Small intestine (tissue), 16 donors: ENCODE measurements at places on chromosomes 2 and 18.

GRCh38 chr18:42268798-42269197 lies 313.8 kb downstream of the PIK3C3 start:
- no peaks in the 10 kb centered on the region for H3K27me3 ChIP-seq
- DNase-seq = no peak
- H3K36me3 ChIP-seq = no peaks in the 10 kb centered on the region

DNA sequence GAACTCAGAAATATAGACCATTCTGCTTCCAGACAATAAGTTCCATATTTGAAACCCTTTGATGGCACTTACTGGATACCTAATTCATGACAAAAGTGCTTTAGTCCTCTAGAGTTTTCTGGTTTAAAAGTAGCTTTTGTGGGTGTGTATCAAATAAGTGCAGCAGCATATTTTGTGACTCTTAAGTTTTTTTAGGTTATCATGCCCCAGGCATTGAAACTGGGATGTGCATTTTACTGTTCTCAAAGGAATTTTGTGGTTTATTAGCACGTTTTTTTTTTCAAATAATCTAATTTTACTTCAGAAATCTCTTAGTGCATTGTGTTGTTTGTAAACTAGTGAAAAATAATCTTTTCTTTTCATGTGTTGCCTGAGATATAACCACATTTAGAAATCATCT lies 1.5 kb downstream of the XRCC5 start:
- no peaks in the 10 kb centered on the region for H3K27me3 ChIP-seq
- no peak overlapping the region for H3K27ac ChIP-seq
- H3K4me3 ChIP-seq = no peak overlapping the region

DNA sequence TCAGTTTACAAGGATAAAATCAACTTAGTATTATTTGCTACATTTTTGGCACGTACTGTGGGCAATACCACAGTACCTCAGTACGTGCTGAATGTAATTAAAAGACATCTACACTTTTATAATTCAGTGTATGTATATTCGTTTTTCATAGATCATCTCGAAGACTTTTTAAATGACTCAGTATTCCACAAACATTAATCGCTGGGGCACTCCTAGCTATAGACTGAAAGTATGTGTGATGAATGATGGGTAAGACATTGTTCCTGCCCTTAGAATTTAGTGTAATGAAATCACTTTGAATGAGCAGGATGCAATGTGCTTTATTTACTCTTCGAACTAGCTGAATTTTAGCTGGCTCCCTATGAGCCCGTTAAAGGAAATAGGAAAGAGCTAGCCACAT lies 245.6 kb upstream of the RASGRP3 start:
- no peak overlapping the region for H3K27ac ChIP-seq
- no peaks in the 10 kb centered on the region for H3K36me3 ChIP-seq
- H3K4me3 ChIP-seq = no peak overlapping the region
- no peaks in the 10 kb centered on the region for H3K27me3 ChIP-seq
- no peaks in the 10 kb centered on the region for H3K4me1 ChIP-seq
- no peak for DNase-seq

GRCh38 chr2:57899898-57900297 lies 146.7 kb upstream of the VRK2 start:
- DNase-seq = no peak
- no peaks in the 10 kb centered on the region for H3K36me3 ChIP-seq
- no peaks in the 10 kb centered on the region for H3K4me1 ChIP-seq
- H3K4me3 ChIP-seq = no peak overlapping the region

- no peak for DNase-seq
- H3K4me3 ChIP-seq = no peak overlapping the region
- no peaks in the 10 kb centered on the region for H3K27me3 ChIP-seq
- no peaks in the 10 kb centered on the region for H3K4me1 ChIP-seq
- H3K36me3 ChIP-seq = no peaks in the 10 kb centered on the region
- no peak overlapping the region for H3K27ac ChIP-seq
These were observed 382.0 kb downstream of the SOX11 start for GRCh38 chr2:6074089-6074643.

DNA sequence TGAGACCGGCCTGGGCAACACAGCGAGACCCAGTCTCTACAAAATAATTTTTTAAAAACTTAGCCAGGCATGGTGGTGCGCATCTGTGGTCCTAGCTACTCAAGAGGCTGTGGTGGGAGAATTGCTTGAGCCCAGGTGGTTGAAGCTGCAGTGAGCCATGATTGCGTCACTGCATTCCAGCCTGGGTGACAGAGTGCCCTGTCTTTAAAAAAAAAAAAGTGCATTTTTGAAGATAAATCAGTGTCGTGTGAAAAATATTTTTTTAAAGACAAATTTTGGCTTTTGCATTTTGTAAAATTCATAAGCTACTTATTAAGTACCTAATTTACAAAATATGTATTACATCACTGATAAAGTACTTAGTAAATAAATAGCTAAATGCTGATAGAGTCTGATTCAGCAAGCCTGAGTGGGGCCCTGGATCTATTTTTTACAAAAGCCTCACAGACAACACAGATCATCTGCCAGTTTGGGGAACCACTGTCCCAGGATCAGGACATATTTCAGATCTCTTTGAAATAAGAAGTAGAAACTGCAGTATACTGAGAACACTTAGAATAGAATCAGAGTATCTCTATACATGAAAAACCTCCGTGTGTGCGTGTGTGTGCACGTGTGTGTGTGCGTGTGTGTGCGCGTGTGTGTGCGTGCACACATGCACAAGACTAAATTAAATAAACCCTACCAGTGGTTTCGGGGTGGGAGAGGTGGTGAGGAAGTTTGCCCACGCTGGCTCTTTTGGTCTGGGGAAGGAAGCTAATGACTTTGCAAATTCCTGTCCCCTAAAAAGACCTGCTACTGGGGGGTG lies 61.6 kb downstream of the AAK1 start:
- DNase-seq = no peak
- peaks cover 25% of the 10 kb centered on the region for H3K4me1 ChIP-seq
- H3K36me3 ChIP-seq = no peaks in the 10 kb centered on the region
- no peaks in the 10 kb centered on the region for H3K27me3 ChIP-seq

DNA sequence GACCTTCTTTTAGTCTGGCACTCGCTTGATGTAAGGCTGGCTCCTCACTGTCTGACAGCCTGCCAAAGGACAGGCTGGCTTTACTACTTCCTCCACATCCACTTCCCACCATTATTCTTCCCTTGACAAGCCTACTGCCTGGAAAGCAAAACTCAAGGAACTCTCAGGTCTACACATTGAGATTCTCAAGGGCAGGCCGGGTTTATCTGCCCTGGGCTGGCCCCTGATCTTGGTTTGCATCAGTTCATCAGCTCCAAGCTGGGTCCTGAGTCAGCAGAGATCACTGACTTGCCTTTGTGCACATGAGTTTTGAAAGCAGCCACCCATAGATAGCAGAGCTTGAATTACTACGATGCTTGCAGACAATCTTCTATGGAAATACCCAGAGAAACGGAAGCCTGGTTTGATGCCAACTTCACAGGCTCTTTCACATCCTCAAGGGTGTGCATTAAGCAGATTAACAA lies 53.9 kb downstream of the KCTD18 start:
- no peaks in the 10 kb centered on the region for H3K4me1 ChIP-seq
- H3K27ac ChIP-seq = no peak overlapping the region

GRCh38 chr2:9273486-9274130 lies 67.0 kb downstream of the ASAP2 start:
- peaks cover 4% of the 10 kb centered on the region for H3K4me1 ChIP-seq
- H3K27ac ChIP-seq = no peak overlapping the region
- no peak for DNase-seq

DNA sequence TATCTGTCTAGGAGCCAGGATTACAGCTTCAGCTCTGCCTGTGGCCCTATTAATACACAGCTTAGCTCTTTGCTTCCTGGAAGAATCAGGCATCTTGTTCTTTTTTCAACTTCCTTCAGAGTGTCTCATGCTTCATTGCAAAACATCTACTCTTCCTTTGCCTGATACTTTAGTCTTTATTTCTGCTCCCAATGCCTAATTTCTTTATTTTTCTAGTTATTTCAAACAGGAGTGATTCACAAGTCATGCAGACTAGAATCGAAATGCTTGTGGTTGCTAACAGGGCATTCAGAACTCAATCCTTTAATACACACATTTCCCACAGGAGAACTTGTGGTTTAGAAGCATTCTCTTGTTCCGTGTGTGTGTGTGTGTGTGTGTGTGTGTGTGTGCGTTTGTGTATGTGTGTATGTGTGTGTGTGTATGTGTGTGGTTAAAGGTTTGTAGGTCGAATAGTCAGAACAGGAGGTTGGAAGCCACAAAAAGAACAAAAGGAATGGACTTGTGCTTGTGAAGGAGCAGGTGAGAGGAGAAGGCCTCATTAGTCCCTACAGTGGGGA lies 28.3 kb upstream of the INSIG2 start:
- H3K27ac ChIP-seq = no peak overlapping the region
- no peaks in the 10 kb centered on the region for H3K27me3 ChIP-seq
- H3K4me1 ChIP-seq = no peaks in the 10 kb centered on the region
- no peaks in the 10 kb centered on the region for H3K36me3 ChIP-seq
- no peak overlapping the region for H3K4me3 ChIP-seq

DNA sequence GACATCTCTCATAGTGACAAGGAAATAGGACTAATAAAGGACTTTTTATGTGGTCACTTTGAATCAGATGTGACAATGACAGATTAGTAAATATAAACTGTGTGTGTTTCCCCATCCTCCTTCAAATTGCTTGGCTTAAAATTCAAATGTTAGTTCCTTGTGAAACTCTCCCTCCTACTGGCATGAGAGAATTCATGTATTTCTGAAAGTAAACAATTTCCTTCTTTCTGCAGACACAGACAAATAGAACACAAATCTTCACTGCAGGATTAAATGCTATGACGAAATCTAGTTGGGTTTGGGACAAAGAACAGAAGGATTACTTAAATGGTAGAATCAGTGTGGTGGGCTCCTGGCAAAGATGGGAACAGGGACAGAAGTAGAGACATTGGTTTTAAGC lies 328.7 kb upstream of the FAM98A start:
- H3K36me3 ChIP-seq = no peaks in the 10 kb centered on the region
- H3K27ac ChIP-seq = no peak overlapping the region
- H3K4me3 ChIP-seq = no peak overlapping the region
- H3K4me1 ChIP-seq = no peaks in the 10 kb centered on the region
- no peaks in the 10 kb centered on the region for H3K27me3 ChIP-seq

DNA sequence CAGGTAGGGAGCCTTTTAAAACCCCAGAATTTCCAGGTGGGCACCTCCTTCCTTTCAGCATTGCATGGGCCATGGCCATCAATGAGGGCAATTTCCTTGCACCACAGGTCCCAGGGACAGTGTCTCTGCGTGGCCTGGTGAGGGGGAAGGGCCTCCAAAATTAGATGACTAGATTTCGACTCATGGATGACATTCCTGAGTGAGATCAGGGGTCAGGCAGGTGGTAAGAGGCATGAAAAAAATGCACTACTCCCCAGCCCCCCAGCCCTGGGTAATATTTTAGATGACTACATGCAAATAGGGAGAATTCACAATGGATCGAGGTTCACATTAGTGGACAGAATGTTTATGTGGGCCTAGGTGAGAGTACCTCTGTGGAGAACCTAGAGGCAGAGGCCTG lies 19.0 kb upstream of the IGFBP5 start:
- DNase-seq = no peak
- H3K4me1 ChIP-seq = no peaks in the 10 kb centered on the region
- no peak overlapping the region for H3K4me3 ChIP-seq
- no peaks in the 10 kb centered on the region for H3K36me3 ChIP-seq
- no peaks in the 10 kb centered on the region for H3K27me3 ChIP-seq

DNA sequence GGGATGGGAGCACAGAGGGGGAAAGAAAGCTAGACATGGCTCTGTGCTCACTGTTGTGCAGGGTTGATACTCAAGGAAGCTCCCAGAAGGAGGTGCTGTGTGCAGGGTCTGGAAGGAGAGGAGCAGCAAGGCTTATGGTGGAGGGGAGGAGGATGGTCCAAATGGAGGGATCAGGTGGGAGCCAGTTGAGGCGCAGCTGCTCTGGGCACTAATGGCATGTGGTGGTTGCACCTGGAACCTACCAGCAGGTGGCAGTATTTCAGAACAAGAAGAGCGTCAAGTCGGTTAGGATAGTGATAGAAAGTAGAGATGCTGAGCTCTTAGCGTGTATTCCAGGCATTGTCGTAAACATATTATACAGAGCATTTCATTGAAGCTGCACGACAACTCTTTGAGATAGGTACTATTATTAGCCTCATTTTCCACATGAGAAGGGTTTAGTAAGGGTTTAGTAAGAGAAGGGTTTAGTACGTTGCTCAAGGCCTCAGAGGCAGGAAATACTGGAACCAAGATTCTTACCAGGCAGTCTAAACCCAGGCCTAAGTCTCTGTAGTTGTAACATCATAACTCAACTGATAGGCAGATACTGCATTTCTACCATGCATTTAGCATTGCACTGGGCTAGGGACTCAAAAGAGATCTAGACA lies 223.7 kb downstream of the CYP26B1 start:
- H3K27ac ChIP-seq = no peak overlapping the region
- no peak overlapping the region for H3K4me3 ChIP-seq
- no peaks in the 10 kb centered on the region for H3K36me3 ChIP-seq
- no peaks in the 10 kb centered on the region for H3K4me1 ChIP-seq

GRCh38 chr2:191653667-191654391 lies 24.1 kb upstream of the NABP1 start:
- no peaks in the 10 kb centered on the region for H3K36me3 ChIP-seq
- peaks cover 4% of the 10 kb centered on the region for H3K4me1 ChIP-seq
- H3K4me3 ChIP-seq = no peak overlapping the region

DNA sequence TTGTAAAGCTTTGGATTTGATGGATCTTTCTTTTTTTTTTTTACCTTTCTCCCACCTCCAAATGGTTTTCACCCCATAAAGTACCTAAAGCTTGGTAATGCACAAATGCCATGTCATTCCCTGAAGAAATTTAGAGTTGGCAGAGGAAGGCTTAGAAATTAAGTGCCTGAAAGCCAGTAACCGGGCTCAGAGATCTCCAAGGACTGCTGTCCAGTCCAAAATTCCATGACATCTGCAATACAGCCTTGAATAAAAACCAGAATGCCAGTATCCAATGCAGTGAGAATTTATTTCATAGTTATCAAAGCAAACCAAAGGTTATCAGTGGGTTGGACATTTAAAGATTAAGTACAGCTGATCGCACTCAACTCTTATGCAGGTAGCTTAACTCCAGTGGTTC lies 209.9 kb upstream of the RBBP8 start:
- DNase-seq = no peak
- H3K4me3 ChIP-seq = no peak overlapping the region
- H3K4me1 ChIP-seq = peaks cover under 1% of the 10 kb centered on the region
- peak overlapping the region; percentile 93 for H3K27ac ChIP-seq
- no peaks in the 10 kb centered on the region for H3K27me3 ChIP-seq

DNA sequence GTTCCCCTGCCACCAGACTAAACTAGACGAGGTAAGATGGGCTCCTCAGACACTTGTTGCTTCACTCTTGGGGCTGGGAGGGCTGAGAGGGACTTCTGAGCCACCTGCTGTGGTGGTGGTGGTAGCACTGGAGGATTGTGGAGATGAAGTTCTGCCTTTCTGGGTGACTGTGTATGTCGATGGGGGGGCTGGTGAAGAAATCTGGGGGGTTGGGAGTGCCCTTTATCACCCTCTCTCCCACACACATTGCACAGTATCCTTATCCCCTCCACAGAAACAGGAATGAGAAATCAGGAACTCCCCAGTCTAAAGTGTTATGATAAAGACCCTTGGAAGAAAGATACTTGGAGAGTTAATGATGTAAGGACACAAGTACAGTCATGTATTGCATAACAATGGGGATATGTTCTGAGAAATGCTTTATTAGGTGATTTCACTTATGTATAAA lies 38.5 kb downstream of the HK2 start:
- DNase-seq = no peak
- H3K36me3 ChIP-seq = no peaks in the 10 kb centered on the region
- H3K27me3 ChIP-seq = peaks cover 8% of the 10 kb centered on the region
- H3K4me1 ChIP-seq = no peaks in the 10 kb centered on the region
